ENCODE measurements at places on chromosomes 1 and 21.

DNA sequence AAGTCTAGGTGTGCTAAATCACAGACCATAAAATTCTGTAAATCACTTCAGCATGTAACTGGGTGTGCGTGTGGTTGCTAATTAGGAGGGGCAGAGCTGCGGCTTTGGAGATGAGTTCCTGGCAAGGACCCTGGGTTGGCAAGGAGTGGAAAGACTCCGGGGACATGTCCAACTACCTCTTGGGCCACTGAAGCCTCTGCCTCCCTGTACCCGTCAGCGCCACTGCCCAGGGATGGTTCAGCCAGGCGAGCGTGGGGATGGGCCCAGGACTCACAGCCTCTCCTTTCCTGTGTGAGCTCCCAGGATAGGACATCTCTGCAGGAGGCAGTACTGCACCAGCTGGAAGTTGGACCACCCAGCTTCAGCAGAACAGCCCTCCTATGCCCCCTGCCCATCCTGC lies 386.4 kb upstream of the VAMP3 start:
- no peak for DNase-seq

DNA sequence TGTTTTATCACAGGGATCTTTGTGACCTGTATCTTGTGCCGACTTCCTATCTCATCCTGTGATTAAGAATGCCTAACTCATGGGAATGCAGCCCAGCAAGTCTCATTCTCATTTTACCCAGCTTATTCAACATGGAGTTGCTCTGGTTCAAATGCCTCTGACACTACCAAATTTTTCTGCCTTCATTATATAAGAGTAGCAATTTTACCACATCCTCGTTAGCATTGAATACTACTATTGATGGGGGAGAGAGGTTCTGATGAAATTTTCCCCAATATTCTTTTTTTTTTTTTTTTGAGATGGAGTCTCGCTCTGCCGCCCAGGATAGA lies 44.5 kb upstream of the PPIH start:
- DNase-seq = no peak

DNA sequence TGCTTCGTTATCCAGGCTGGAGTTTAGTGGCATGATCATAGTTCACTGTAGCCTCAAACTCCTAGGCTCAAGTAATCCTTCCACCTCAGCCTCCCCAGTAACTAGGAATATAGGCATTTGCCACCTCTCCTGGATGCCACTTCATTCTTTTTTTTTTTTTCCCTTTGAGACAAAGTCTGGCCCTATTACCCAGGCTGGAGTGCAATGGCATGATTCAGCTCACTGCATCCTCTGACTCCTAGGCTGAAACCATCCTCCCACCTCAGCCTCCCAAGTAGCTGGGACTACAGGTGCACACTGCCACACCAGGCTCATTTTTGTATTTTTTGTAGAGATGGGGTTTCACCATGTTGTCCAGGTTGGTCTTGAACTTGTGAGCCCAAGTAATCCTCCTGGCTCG lies 19.3 kb downstream of the OSBPL9 start:
- no peak for DNase-seq

DNA sequence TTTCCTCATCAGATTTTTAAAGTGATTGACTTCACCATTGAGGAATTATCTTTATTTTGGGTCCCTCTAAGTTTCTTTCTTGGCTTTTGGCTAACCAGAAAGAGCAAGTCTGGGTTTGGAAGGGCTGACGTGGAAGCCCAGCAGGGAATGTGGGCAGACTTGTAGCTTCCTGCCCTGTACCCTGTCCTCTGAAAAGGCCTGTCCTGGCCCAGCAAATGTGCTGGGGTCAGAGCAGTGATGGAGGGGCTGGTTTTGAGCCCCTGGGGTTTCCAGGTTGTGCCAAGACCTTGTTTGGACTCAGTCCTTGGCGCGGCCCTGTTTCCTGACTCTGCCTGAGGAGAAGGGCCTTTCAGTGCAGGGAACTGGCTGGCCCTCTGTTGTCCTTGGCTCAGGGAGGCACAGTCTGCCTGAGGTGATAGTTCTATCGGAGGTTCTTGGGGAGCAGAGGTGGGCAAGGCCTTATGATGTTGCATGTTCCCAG lies 72.1 kb downstream of the UCK2 start:
- no peak for DNase-seq

DNA sequence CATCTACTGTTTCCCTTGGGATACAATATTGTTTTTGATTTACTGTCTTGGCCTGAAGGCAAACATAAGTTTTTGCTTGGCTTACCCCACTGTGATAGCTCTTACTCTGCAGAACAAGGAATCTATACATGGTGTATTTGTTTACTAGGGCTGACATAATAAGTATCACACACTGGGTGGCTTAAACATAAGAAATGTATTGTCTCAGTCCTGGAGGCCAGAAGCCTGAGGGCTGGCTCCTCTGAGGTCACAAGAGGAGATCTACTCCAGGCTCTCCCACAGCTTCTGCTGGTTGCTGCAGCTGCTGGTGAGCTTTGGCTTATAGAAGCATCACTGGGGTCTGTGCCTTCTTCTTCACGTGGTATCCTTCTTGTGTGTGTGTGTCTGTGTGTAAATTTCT lies 30.7 kb upstream of the IGSF5 start:
- DNase-seq = no peak

GRCh38 chr1:30715886-30716285 lies 7.5 kb downstream of the MATN1 start:
- no peak for DNase-seq

- no peak for DNase-seq
Observed at GRCh38 chr21:41761211-41761933, 5.5 kb downstream of the RIPK4 start.

DNA sequence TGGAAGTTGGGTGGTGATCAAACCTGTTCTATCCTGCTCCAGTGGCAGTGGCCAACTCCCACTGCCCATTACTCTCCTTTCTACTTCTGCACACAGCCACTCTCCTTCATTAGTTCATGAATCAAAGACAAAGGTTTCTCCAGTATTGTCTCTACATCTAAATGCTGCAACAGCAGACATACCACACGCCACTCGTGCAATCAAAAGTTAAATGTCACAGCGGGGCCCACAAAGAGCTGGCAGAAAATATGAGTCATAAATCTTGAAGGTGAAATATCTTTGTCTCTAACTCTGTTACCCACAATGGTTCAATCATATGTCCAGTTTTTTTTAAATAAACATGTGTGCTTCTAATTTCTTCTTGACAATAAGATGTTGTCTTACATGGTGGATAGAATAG lies 13.3 kb downstream of the APCS start:
- DNase-seq = no peak

- DNase-seq = no peak
Observed at GRCh38 chr1:59549066-59549837, 252.4 kb downstream of the FGGY start.

DNA sequence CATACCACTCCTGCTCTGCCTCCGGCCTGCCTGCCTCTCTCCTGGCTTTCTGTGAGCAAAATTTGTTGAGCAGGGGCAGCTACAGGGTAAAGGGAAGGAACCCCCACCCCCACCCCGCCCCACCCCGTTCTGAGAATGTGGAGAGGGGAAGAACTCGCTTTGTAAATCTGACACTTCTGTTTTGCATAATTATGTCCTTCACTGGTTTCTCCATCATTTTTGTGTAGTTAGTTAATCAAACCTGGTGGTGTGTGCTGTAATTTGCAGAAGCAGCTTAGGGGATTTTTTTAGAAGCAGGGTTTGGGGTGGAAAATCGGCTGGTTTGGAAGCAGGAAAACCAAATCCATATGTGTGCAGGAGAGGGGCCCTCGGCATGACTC lies 58.1 kb upstream of the TMEM51 start:
- DNase-seq = no peak
